ENCODE measurements at places on chromosomes 1 and 21.

- no peak for DNase-seq
Measured at GRCh38 chr21:14684071-14684470, 138.0 kb upstream of the SAMSN1 start.

- DNase-seq, result no peak
Measured at GRCh38 chr1:183148599-183148998, 37.5 kb upstream of the LAMC2 start.

GRCh38 chr1:32877211-32878110, 6.7 kb upstream of the FNDC5 start:
- no peak for DNase-seq

GRCh38 chr1:19622204-19622603, 21.9 kb upstream of the NBL1 start:
- no peak for DNase-seq

- no peak for DNase-seq
Measured at GRCh38 chr1:227490001-227490400, 73.4 kb upstream of the ZNF678 start.

DNA sequence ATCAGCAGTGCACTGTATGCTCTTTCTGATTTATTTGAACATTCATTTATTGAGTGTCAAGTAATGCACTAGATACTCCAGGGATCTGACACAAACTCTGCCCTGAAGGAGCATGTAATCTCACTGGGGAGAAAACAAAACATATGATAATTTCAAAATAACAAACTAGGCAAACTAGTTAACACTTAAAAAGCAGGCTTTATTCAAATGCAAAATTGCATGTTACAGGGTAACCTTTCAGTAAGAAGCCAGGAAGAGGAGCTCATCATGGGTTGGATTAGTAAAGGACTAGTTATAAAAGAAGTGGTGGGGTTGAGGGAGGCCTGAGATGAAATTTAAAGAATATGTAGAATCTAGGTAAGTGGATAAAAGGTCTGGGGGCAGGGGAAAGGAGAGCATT, 20.9 kb downstream of the SELL start:
- DNase-seq, result no peak

DNA sequence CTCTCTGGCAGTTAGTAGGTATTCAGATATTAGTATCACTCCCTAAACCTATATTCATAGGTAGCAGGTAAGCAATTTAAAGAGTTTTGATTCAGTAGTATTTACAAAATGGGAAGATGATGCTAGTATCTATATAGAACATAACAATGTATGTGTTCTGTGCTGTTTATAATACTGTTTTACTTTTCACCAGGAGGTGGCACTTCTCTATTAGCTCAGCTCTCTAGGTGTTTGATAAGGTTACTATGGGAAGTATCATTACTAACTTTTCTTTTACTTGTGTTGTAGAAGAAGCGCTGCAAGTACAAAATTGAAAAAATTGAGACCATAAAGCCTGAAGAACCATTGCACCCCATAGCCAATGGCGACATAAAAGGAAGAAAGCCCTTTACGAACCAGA, 49.4 kb upstream of the FASLG start:
- no peak for DNase-seq

DNA sequence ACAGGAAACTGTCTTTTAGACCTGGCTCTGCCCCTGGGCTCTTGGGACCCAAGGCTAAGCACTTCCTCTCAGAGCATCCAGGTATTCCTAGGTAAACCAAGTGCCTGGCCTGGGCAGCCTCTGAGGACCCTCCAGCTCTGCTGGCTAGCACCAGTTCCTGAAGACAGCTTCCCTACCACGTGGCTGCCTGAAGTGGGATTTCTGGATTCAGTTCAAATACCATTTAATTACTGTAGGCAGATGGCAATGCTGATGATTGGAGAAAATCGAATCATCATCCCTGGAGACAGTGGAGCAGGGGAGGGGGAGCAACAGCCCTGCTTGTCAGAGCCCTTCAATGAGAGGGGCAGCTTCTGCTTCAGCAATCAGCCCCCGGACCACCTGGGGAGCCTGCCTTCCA, 11.9 kb downstream of the KIF21B start:
- no peak for DNase-seq

DNA sequence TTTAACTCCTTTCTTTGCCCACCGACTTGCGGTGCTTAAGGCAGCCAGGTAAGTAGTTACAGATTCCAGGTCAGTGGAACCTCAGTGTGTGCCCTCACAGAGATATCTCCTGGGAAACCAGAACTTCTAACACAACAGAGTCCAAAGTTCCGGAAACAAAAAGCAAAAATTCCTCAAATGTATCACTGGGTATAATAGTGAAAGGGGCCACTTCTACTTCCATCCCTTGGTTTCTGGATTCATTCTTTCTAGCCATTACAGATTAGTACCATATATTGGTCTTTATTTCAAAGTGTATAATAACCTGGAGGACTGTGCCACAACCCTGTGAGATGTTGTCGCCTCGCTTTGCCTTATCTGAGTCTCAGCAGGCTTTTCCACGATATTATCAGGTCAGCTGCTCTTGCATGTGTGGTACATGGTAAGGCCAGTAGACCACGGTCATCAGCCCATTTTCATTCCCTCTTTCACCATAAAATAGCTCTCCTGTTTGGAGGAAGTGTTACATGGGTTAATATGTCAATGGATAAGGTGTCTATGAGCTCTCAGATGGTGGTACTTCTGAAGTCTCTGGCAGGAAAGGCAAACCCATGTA, 14.9 kb upstream of the VASH2 start:
- no peak for DNase-seq

GRCh38 chr1:85798419-85798818, 90.2 kb upstream of the ZNHIT6 start:
- DNase-seq, result no peak

GRCh38 chr1:3168678-3169077, 99.7 kb downstream of the PRDM16 start:
- no peak for DNase-seq

DNA sequence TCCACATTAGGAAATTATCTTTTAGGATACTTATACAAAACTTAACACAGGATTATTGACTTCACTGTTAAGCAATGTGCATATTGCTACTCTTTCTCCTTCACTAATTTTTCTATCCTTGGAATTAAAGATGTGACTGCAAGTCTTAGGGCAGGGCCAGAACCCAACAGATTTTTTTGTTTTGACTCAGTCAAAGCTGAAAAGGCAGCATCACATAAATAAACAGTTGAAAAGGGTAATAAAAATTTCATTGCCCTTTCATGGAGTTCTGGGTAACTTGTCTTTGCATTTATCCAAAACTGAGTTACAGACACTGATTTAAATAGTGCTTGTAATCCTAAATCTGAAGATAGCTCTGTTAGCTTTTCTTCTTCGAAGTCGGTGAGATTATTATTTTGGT, 1.9 kb upstream of the TMEM35B start:
- DNase-seq, result no peak

DNA sequence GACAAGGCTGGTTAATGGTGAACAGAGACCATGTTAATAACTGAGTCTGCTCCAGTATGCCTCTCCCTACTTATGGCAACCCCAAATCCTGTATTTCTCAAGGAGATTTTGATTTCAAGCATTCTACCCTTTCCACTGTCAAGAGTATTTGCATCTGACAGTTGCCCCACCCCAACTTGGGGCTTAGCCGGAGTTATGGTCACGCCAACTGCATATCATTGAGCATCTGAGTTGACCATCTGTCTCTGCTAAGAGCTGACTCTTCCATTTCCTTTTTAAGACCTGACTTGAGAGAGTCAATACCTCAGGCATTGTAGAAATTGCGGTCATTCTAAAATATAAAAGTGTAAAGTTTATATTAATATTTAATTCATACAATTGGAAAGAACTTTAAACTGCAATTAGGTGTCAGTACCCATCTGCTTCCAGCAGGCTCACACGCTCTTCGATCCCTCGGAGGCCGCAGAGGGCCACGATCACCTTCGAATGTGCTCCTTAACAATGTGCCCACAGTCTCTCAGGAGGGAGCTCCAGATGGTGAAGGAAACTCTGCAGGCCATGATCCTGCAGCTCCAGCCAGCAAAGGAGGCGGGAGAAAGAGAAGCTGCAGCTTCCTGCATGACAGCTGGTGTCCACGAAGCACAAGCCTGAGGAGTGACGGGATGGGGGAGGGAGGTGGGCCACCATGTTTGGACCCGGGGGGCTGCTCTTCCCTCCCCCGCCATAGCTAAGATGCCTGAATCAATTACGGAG, 409.8 kb downstream of the DISC1 start:
- no peak for DNase-seq

DNA sequence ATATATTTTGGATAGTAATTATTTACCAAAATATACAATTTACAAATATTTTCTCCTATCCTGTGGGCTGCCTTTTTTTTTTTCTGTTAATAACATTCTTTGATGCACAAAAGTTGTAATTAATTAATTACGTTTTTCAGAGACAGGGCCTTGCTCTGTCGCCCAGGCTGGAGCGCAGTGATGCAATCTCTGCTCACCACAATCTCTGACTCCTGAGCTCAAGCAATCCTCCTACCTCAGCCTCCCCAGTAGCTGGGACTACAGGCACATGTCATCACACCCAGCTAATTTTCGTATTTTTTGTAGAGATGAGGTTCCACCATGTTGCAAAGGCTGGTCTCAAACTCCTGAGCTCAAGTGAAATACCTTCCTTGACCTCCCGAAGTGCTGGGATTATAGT, 21.3 kb upstream of the ZMYM4 start:
- no peak for DNase-seq

- DNase-seq, result no peak
Measured at GRCh38 chr1:11328444-11328843, 55.4 kb downstream of the UBIAD1 start.

- no peak for DNase-seq
Measured at GRCh38 chr1:76587212-76587611, 280.1 kb upstream of the ST6GALNAC5 start.

GRCh38 chr1:68211761-68212380, 20.5 kb downstream of the WLS start:
- no peak for DNase-seq

DNA sequence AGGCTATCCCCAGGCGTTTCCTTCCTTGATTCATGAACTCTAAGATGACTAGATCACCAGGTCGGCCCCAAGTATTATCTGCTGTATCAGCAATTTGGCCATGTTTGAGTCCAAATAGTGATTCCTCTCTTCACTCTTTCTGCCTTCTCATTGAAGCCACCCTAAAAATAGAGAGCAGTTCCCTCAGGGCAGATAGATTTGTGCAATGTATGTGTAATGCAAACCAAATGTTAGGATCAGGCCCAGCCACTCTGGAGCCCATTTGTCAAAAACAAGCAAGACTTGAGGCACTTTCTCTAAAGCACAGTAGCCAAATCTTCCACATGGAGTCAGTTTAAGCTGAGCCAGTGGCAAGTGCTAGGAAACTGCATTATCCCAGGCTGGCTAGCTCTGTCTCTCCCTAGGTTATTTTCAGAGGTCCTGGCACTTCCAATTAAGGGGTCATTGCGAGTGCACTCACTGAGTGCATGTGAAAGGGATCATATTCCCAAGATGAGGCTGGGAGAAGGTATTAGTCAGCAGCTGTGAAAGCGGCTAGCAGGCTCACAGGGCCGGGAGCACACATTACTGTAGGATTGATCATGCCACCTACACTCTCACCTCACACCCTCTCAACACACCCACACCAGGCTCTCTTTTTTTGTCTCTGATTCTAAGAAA, 97.9 kb upstream of the RAB3GAP2 start:
- DNase-seq, result no peak

- no peak for DNase-seq
Measured at GRCh38 chr1:26190373-26190987, at the start of gene CATSPER4. CATSPER4 (plus strand) TSS chr1:26190602; CDS start chr1:26190628, 26 bp downstream.

GRCh38 chr1:201562257-201562656, 23.3 kb downstream of the NAV1 start:
- DNase-seq, result no peak

GRCh38 chr1:223772771-223773160, 60.4 kb downstream of the CAPN2 start:
- no peak for DNase-seq

GRCh38 chr1:22223176-22223575, 80.3 kb upstream of the WNT4 start:
- no peak for DNase-seq

GRCh38 chr1:200967693-200968468, 55.6 kb downstream of the KIF21B start:
- no peak for DNase-seq

DNA sequence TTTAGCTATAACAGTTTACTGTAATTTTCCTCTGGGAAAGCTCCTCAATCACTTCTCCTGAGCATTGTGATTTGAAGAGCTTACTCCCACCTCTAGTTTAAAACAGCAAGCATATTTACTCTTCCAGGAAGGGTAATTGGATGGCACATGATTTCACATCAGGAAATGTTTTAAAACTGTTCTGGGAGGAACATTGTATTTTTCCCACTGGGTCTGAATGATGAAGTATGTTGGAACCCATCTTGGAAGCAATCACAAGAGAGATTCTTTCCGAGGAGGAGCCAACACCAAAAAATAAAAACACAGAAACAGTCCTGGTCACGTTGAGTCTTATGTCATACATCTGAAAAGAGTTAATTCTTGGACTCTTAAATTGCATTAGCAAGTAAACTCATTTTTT, 17.3 kb downstream of the MAP10 start:
- no peak for DNase-seq

DNA sequence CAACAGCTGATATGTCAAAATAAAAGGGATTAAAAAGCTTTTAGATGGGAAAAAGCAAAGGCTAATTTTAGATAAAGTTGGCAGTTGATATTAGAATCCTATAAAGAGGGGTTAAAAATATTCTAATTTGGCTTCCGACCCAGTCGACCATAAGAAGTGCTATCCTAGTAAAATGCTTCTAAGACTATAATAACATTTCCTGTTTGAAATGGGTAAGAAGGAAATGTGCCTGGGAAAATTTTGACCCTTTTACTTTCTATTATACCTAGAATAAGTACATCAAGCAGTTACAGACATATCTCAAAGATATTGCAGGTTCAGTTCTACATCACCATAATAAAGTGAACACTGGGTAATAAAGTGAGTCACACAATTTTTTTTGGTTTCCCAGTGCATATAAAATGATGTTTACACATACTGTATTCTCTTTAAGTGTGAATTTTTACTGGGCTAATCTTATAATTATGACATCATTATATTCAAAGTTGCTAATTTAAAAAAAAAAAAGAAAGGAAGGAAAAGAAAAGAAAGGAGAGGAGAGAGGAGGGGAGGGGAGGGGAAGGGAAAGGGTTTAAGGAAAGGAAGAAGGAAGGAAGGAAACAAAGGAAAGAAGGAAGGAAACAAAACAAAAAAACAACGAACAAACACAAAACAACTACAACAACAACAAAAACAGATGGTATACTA, 308.2 kb upstream of the NR5A2 start:
- no peak for DNase-seq

GRCh38 chr1:231420299-231420958, 1.7 kb downstream of the EGLN1 start:
- DNase-seq, result no peak

GRCh38 chr21:30271611-30272010, 11.1 kb downstream of the KRTAP24-1 start:
- DNase-seq, result no peak

Measured in activated T-helper 1 cell treated with anti-CD3 and anti-CD28 coated beads, Interleukin-2, amount 50 U/mL, for 16 hours (primary cell).